NCI-H2227 treated with DMSO at 0.1 percent for 48 hours (cell line): ENCODE measurements at places on chromosomes 11 and 22.
A peak's percentile ranks its signal among the peaks of the same experiment; 100 is the strongest.

GRCh38 chr22:45638834-45639746 lies 32.5 kb upstream of the ATXN10 start:
- no peak for DNase-seq

DNA sequence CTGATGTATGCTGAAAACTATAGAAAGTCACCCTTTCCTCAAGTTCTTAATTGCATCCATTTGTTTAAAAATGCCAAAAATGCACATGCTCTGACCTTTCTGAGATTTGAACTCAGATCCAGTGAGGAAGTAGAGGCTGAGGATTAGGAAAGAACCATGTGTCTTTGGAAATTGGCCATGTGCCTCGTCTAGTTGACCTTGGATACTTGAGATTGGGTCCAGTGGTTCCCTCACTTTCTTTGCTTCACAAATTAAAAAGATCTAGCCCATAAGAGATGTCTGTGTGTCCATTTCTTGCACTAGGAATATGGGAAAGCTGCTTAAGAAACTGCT lies 128.3 kb downstream of the MAML2 start:
- DNase-seq = no peak

DNA sequence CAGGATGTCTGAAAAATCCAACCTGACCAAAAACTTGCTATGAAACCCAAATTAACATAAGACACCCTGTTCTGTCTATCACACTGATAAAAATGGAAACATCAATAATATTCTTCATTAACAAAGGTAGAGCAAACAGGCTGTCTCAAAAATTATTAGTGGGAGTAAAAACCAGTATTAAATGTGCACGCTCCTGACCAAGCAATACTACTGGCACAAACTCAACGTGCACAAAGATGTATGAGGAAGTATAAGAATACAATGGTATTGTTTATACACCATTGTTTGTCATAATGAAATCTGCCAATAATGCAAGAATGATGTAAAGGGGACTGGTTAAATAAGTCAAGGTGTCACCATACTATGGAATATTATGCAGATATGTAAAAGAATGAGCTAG lies 288.5 kb downstream of the MN1 start:
- no peak for DNase-seq

DNA sequence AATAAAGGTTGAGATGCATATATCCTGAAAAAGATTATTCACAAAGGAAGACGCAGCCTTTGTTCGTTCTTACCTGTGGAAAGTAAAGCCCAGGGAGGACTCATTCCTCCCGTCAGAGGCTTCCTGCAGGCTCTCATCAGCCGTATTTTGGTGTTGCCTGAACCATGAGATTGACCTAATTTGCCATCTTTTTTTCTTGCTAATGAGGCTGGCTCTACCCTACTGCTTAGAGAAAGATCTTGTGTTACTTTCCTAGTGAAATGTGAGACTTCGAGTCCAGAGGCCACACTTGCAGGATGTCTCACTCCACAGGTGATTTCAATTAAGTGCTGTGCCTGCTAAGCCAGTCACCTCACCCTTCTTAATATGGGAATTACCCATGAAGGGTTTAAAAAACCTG lies 269.9 kb downstream of the NTM start:
- no peak for DNase-seq

DNA sequence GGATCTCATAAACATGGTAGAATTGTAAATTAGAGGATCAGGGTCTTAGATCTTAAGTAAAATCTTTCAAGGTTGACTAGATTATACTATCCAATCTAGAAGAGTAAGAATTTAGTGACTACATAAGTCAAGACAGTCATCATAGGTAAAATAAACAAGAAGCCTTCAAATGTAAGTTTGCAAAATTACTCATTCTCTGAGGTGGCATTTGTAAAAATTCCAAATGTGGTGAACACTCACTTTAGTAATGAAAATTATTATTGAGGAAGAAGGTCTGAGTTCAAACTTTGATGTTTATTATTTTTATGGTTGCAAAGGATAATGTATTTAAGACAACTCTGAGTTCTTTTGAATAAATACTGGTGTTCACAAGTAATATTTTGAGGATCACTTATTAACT lies 4.6 kb downstream of the HYLS1 start:
- DNase-seq = no peak

GRCh38 chr11:2709429-2709828 lies 9.6 kb upstream of the KCNQ1OT1 start:
- DNase-seq = no peak

GRCh38 chr11:722346-722811 lies 16.3 kb downstream of the EPS8L2 start:
- no peak for DNase-seq

DNA sequence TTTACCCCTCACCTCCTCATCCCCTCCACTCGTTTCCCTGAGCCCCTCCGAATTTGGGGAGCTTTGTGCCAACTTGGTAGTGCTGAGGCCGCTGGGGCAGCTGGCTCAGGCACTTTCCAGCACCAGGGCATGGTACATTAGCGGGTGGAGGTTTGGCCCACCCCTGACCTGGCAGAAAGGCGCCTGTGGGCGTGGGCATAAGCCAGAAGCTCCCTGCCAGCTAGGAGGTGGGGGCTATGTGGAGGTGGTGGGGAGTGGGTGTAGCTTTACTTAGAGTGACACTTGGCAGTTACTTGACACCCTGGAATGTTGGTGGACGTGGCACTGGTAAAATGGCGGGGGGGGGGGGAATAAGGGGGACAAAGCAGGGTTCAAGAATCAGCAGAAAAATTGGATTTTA lies 10.3 kb upstream of the IGF2 start:
- no peak for DNase-seq

GRCh38 chr22:48734961-48735360 lies 1092.7 kb downstream of the BRD1 start:
- no peak for DNase-seq

DNA sequence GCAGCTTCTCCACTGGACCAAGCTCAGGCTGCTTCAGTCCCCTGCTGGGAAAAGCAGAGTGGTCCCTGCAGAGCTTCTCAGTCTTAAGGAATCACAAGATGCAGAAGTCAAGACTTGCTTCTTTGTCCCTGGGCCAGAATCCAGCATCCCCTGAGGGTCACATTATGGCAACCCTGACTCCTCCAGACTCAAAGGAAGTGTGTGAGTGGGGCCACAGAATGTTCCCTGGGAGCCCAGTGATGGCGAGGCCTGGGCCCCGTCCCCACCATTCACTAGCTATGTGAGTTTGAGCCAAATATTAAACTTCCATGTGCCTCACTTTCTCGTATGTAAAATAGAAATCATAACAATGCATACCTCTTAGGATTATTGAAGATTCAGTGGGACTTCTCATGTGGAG lies 122.2 kb upstream of the NCAM1 start:
- DNase-seq = no peak

DNA sequence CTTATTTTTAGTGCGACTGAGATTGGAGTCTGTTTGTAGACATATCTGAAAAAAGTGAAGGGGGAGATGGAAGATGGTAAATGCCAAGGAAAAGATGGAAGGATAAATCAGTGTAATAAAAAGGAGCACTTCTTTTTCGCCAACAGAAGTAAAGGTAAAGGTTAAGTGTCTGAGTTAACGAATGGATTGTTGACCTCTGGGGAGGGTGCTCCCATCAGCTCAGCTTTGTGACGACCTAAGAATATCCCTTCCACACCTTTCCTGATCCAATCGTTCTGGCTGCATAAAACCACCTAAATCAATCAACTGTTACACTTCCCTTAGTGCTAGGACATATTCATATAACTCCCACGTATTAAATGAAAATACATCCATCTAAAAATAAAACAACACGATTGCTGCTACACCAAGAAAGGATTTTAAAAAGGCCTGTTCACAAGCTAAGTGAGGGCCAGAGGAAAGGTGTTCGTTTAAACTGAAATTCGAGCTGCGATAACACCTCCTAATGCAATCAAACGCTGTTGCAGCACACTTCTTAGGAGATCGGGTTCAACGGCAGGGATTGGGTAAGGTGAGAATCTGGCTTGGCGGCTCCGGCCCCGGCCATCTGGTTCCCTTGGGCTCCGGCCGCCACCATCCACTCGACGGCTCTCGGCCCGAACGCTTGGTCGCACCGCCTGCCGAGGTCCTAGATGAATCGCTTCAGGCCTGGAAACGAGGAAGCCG lies 658 bp downstream of the C11orf71 start:
- peak; percentile 66 for DNase-seq

GRCh38 chr11:1234771-1235305 lies 12.0 kb downstream of the MUC5B start:
- no peak for DNase-seq

DNA sequence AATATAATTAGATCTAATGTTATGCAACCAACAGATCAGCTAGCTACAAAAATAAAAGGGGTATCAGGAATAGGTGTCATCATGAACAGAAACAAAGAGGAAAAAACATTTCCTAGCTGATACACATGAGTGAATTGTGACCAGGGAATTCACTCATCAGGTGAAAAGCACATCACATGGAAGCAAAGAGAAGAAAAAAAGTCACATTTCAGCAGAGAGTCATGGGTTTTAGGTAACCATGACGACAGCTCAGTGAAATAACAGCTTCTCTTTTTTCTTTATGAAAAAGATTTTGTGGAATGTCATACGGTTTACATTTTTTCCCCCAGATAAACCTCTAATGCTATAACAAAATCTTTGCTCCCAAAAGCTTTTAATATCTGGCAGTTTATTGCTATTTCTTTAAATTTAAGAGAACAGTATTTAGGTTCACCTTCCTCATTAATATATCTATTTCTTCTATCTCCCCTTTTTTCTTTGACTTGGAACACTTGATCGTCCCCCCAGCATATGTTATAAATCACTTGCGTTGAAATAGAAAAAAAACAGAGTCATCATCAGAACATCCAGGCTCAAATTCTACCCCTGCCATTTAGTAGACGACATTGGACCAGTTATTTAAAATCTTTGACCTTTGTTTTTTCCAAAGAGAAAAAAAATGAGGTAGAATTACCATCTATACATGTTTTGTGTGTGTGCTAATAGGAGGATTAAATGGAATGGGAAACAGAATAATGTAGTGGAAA lies 5.3 kb downstream of the TYR start:
- no peak for DNase-seq

GRCh38 chr11:1055990-1056771 lies 18.5 kb upstream of the MUC2 start:
- no peak for DNase-seq

DNA sequence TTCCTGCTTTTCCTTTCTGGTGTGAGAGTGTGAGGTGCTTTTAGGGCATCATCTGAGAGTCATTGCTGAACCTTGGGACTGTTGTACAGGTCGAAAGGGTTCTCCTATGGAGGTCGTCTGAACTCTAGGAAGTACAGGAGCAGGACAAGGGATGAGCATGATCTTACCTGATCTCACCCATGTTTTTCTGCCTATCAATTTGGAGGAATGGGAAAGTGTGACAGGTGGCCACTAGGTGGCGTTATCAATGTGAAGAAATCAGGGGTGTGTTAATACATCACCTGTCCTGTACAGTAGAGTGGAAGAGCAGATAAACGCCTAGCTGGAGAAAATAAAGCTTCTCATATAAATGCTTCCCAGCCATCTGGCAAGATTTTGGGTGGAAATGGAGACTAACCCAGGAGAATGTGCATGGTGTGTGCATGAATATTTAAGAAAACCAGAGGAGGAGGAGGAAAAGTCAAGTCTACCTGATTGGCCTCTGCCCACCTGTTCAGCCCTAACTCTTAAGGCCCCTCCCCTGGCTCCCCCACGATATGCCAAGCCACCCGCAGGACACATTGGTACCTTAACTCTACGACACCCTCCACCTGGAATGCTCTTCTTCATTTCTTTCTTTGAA lies 72.0 kb upstream of the NARS2 start:
- peak; percentile 36 for DNase-seq

GRCh38 chr11:2564008-2564530 lies 119.3 kb downstream of the KCNQ1 start:
- DNase-seq = no peak

GRCh38 chr11:75199412-75199955 lies 41.1 kb upstream of the TPBGL start:
- DNase-seq = no peak

GRCh38 chr11:122367809-122368231 lies 251.8 kb upstream of the BLID start:
- peak; percentile 18 for DNase-seq

DNA sequence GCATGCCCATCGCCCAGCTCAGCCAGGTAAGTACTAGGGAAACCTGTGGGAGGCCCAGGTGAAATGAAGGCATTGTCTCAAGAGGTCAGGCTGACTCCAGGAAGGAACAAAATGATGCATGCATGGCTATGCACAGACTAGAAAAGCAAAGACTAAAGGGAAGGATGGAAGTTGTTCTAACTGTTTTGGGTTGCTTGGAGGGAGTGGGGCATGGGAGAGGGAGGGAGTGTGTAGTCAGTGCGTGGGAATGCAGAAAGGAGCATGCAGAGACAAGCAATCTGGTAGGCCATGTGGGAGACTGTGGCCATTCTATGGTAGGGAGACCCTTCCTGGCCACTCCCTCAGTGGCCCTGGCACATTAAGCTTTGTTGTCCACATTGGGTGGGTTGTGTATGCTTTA lies 2.9 kb downstream of the MICAL3 start:
- DNase-seq = no peak

- no peak for DNase-seq
Measured at GRCh38 chr11:119763071-119763728, 34.2 kb upstream of the NECTIN1 start.

DNA sequence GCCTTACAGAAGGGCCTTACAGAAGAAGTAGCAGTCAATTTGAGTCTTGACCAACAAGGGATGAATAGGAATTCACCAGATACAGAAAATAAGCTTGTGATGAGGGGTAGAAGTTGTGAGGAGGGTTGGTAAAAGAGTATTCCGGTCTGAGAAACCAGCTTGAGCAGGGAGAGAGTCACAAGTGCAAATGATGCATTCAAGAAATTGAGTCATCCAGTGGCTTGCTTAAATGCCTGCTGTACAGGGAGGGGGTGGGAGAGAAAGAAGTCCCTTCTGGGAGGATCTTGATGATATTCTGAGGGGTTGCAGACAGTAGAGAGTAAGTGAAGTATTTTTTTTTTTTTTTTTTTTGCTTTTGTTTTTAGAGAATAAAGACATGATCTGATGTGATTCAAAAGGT lies 9.2 kb downstream of the CCKBR start:
- no peak for DNase-seq

DNA sequence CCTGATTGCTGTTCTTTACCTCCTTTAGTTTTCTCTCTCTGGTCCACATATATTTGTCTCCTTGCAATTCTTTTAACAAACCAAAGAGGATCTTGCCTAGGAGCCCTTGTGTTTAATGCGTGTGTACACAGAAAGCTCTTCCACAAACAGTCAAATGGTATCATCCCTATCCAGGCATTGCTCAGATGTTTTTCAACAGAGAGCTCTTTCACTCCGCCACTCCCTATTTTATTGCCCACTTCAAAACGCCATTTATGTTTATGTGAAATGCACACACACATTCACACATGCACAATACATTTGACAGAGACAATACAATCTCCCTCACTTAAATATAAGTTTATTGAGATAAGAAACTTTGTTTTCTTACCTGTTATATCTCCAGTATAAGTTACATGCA lies 4.7 kb downstream of the OR5AP2 start:
- DNase-seq = no peak

- DNase-seq = no peak
Measured at GRCh38 chr22:43197271-43197941, 10.5 kb upstream of the TTLL12 start.

GRCh38 chr11:45219411-45219810 lies 66.7 kb downstream of the SYT13 start:
- no peak for DNase-seq
